NAMALWA (cell line): ENCODE measurements at places on chromosomes 7 and 10.
A peak's percentile ranks its signal among the peaks of the same experiment; 100 is the strongest.

DNA sequence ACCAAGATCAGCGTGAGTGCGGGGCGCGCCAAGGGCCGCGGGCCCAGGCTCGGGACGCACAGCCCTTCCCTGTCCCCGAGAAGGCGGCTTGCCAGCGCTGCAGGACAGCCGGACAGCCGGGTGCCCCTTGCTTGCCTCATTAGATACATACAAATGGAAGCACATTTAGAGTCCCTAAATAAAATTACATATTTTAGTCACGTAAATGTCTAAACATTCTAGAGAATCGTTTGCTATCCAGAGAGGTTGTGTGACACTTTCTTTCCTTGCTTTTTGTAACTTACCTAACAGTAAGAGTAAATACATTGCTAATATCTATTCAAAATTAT lies 4.8 kb downstream of the VSTM2A start:
- no peak for DNase-seq

GRCh38 chr10:124092860-124093773 lies at the start of gene CHST15:
Gene CHST15 (minus strand): TSS chr10:124093598. CDS start chr10:124046212, 47,386 bp downstream.
- DNase-seq = peak; percentile 68

DNA sequence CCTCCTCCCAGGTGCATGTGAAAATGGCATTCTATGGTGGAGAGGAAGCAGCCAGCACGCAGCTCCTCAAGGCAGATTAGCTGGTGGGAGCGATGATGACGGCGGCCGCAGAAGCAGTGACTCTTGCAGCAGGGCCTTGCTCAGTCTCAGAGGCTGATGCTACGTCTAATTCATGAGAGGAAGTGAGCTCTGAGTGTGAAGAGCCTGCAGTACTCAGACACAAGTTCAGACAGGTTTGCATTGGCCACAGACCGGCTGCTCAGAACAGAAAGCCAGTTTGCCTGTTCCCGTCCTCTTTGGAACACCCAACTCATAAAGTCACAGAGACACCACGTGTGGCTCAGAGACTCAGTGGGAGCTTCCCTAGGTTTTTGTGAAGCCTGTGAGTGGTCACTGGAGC lies 136.5 kb downstream of the ADARB2 start:
- no peak for DNase-seq

- peak; percentile 13 for DNase-seq
These were observed 21.2 kb upstream of the UCN3 start for GRCh38 chr10:5343561-5343960.

- no peak for DNase-seq
These were observed 19.0 kb downstream of the POLR3A start for GRCh38 chr10:78010278-78010677.

GRCh38 chr10:108411206-108411605 lies 1246.7 kb upstream of the SORCS1 start:
- no peak for DNase-seq

DNA sequence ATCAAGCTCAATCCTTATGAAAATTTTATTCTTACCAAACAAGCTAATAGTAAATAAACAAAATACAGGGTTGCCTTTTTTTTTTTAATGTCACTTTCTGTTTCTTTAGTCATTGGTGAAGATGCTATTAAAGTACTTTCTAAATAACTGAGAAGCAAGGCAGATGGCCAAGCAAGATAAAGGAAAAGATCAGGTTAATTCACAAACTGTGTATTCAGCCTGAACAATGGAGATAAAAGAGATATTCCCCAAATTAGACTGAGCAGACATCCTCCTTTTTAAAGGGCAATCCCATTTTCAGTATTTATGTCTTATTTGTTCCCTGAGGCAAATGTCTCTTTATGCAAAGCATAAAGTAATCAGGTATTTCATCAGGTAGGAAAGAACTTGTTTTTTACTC lies 23.1 kb upstream of the XRCC2 start:
- DNase-seq = no peak

DNA sequence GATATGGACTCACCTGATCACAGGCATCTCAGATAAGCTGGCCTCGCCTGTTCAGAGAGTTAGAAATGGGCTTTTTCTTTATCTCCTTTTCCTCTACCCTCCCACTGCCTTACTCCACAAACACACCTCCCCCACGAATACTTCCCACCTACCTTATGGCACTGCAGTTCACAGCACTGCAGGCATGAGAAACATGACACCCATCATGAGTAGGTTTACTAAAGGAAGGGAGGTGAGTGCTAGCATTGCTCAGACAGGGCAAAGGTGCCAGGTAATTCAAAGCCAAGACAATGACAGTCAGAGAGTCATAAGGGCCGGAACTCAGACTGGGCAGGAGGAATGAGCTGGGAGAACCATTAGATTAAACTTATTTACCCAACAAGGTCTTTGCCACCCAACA lies 220.6 kb downstream of the FAM107B start:
- DNase-seq = no peak

DNA sequence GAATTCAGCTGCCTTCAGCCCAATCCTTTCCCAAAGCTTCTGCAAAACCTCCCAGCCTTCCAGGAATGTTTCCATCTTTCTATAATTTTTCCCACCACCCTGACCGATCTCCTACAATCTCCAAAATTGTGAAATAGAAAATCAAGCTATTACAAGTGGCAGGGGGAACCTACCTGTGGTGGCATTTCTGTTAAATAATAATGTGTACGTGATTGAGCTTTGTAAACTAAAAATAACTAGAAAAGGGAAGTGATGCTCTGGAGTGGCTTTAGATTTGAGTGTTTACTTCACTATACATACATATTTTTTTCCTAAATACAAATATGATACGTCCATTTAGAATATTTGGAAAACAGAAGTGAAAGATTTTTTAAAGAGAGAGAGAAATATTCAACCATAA lies 593.6 kb downstream of the GRM8 start:
- no peak for DNase-seq
